KG1 (cell line): ENCODE measurements at places on chromosomes 1 and 21.

DNA sequence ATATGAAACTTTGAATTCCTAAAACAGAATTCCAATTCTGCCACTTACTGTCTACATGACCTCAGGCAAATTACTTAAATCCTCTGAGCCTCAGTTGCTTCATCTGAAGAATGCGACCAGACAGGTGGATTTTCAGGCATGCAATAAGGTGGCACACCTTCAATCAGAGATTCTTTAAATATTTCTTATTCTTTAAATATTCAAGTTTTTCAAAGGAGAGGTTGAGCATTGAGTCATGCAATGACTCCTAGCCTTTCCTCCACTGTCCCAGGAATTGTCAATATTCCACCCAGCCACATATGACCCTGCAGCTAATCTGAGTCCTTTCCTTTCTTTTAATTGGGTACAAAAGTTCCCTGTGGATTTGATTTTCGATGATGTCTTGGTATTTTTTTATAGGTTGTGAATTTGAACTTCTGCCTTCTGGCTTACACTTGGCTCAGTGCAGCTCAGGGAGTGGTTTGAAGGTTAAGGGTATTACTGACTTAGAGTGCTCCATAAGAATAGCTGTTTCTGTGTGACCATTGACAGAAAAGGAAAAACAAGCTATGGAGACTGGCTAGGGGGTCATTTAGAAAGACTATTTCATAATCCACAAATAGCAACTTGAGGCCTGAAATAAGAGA, 52.2 kb upstream of the PRDX6 start:
- no peak for DNase-seq

DNA sequence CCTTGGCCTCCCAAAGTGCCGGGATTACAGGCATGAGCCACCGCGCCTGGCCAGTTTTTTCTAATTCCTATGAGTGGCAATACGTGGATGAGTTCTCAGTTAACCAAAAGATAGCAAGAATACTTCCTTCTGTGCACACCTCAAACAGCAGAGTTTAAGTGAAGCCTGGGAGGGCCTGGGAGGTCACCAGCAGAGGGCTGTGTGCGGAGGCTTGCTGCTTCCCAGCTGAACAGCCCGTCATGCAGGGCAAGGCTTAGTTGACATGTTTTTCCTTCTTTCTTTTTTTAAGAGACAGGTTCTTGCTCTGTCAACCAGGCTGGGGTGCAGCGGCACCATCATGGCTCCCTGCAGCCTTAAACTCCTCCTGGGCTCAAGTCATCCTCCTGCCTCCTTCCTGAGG, 17.8 kb downstream of the GNG4 start:
- no peak for DNase-seq

DNA sequence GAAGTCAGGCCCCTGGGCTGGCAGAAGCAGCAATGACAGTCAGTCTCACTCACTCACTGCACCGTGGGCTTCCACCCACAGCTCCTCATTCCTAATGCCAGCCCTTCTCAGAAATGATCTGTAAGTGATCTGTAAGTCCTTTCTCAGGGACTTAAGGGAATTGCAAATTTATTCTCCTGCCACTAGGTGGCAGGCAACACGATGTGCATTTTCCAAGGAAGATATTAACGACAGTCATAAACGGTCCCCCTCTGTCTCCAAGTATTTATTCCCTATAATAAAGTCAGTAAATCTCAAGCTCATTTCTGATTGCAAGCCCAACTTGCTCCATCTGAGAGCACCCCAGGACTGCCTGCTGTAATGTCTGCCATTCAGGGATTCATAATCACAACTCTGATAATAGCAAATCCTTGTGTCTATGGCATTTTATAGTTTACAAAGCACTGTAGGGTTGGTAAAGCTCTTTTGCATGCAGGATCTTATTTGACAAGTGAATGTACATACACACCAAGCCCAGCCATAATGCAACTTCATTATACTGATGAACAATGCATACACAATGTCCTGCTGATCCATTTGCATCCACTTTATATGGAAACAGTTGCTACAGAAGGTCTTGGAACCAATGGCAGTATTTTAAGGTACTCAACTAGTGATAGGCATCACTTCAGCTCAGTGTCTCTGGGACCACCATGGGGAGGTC, 380.5 kb upstream of the CAMK1G start:
- no peak for DNase-seq

- DNase-seq: no peak
These were observed 12.9 kb upstream of the ACTN2 start for GRCh38 chr1:236673289-236673919.

DNA sequence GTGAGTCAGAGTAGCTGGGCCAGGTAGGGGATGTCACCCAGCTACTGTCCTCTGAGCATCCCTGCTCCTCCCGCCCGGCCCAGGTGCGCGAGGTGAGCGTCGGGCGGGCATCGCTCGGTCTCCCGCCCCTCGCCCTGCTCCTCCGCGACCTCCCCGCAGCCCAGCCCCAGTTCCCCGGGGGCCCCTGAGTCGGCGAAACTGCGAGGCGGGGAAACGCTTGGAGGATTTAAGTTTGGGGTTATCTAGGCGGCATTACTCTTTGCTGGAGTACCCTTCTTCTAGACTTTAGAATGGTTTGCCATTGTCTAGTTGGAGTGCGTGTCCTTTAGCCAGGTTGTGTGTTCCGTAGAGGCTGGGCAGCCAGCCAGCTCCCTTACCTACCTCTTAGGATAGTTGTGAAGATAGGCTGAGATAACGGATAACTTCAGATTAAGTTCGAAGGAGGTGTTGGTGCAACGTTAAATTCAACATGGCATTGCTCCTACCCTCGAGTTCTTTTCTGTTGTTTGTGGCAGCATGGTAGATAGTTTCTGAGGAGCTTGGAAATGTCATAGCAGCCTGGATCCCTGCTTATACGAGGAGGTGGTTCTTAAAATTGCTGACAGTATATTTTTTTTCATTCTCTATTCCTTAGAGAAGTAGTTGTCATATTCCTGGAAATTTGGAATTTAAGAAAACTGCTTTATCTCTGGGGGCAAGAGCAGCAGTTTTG, 697 bp downstream of the AGO3 start:
- no peak for DNase-seq

GRCh38 chr1:228755800-228756199, 20.5 kb downstream of the RHOU start:
- DNase-seq: no peak

- no peak for DNase-seq
These were observed 26.4 kb downstream of the LRRC53 start for GRCh38 chr1:74486036-74486435.

- DNase-seq: no peak
These were observed 169.4 kb downstream of the NEK7 start for GRCh38 chr1:198326232-198326631.

- DNase-seq: no peak
These were observed 120.5 kb downstream of the LRRC7 start for GRCh38 chr1:69688193-69688592.

GRCh38 chr21:29581393-29581792, 282.7 kb downstream of the BACH1 start:
- no peak for DNase-seq

DNA sequence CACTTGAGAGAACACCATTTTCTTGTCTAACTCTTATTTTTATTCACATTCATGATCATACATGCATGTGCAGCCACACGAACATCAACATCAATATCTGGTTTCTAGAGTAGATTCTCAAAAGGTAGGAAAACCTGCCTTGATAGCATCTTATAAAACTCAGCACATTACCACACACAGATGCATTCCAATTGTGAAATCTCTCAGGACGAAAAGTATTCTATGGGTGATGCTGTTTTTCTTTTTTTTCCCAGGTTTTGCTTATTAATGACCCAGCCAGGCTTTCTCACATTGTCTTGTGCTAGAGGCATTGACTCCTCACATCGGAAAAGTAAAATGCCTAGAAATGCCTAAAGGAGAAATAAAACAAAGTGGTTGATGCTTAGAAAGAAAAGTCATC, 562.8 kb downstream of the KIF26B start:
- no peak for DNase-seq

- DNase-seq: no peak
These were observed 10.6 kb downstream of the CBR1 start for GRCh38 chr21:36080386-36080785.

- no peak for DNase-seq
These were observed 16.9 kb downstream of the MORN1 start for GRCh38 chr1:2374252-2375155.

DNA sequence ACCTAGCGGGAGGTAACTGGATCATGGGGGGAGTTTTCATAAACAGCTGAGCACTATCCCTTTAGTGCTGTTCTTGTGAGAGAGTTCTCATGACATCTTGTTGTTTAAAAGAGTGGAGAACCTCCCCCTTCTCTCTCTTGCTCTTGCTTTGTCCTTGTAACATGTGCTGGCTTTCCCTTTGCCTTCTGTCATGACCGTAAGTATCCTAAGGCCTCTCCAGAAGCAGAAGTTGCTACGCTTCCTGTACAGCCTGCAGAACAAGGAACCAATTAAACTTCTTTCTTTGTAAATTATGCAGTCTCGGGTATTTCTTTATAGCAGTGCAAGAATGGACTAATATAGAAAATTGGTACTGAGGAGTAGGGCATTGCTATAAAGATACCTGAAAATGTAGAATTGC, 515.6 kb downstream of the NEGR1 start:
- no peak for DNase-seq

GRCh38 chr21:37202221-37203110, 64.7 kb downstream of the VPS26C start:
- no peak for DNase-seq

- DNase-seq: no peak
These were observed 60.6 kb downstream of the WARS2 start for GRCh38 chr1:119079881-119080280.

- DNase-seq: peak; percentile 7
These were observed 1.3 kb downstream of the NTNG1 start for GRCh38 chr1:107142140-107142542.

- no peak for DNase-seq
These were observed 7.1 kb downstream of the POU3F1 start for GRCh38 chr1:38039331-38040088.

- DNase-seq: no peak
These were observed 172.1 kb upstream of the RNPC3 start for GRCh38 chr1:103353391-103353790.

- DNase-seq: no peak
These were observed 45.8 kb downstream of the MIGA1 start for GRCh38 chr1:77825131-77825709.

DNA sequence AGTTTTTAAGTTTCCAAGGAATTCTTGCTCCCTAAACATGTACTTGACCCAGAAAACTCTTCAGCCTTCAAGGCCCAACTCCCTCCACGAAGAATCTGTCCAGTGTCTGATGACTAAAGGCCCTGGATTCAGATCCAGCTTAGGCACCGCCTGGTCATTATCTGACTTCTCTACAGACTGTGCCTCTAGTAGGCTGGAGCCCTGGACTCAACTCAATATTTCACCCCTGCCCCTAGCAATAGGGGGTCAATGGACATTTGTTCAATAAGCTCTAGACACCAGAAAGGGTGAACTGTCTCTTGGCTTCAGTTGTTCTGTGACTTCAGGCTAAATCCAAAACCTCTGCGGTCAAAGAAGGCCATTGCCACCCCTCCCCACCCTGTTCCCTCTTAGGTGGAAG, 34.5 kb downstream of the NUAK2 start:
- no peak for DNase-seq

DNA sequence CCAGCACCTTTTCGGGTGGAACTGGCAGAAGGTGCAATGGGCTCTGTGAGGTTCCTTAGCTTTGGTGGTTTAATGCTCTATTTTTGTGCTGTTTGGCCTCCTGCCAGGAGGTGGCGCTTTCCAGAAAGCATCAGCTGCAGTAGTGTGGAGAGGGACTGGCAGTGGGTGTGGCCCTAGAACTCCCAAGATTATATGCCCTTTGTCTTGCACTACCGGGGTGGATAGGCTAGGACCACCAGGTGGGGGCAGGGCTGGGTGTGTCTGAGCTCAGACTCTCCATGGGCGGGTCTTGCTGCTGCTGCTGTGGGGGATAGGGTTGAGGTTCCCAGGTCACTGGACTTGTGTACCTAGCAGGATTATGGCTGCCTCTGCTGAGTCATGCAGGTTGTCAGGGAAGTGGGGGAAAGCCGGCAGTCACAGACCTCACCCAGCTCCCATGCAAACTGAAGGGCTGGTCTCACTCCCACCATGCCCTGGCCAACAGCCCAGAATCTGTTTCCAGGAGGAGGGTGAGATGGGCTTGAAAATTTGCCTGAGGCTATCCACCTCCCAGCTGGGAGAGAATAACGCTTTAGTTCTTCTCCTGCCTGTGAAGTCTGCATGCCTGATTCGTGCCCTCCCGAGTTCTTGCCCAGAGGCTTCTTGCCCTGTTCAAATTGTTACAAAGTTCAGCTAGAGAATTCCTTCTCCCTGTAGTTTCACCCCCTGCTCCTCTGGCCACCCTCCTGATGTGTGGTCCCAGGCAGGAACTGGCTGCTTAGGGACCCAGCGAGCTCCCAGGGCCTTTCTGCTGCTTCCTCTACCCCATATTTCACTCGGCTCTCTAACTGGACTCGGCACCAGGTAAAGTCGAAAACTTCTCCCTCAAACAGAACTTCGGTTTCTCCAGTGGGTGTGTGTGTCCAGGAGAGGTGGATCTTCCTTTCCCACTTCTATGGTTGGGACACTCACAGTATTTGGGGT, 76.5 kb upstream of the BTG3 start:
- no peak for DNase-seq

DNA sequence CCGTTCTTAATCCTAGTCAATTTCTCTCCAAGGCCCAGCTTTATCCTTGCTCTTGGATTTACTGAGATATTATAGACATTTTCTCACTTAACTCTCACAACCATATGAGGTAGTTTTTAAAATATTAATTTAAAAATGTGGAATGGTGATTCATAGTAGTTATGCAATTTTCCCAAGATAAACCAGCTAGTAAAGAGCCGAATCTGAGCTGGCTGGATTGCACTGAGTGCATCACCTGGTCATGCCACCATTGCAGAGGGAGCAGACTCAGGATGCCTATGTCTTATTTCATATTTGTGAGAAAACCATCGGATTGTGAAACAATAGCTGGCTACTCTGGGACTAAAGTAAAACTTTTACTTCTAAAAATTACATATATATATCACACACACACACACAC, 494.0 kb downstream of the KCNT2 start:
- DNase-seq: no peak

GRCh38 chr1:36085686-36086526, 2.0 kb downstream of the TEKT2 start:
- no peak for DNase-seq

DNA sequence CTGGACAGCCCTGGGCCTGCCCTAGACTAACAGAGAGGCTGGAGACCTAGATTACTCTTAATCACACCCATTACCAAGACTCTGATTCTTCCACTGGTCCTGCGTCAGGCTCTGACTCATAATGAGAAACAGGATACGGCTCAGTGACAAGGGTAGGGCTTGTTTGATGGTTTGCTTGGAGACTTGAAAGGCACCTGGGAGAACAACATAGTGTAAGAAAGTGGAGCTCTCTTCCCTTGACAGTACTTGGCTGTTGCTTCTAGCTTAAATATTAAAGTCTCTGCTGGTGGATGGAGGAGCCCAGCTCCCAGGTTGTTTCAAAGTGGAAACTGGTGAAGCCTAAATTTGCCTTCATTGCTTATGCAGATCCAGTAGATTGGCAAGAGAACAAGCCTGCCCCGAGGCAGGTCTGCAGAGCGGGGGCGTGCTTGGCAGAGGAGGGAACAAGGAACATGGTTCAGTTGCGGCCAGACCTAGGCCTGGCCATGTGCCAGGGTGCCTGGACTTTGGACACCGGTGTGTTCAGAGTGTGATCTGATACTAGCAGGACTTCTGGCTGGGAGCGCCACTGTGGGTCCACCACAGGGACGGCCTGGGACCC, 480.6 kb downstream of the CAMTA1 start:
- no peak for DNase-seq
